Suppressor macrophage (primary cell): ENCODE measurements at places on chromosomes 11 and 22.
A peak's percentile ranks its signal among the peaks of the same experiment; 100 is the strongest.

DNA sequence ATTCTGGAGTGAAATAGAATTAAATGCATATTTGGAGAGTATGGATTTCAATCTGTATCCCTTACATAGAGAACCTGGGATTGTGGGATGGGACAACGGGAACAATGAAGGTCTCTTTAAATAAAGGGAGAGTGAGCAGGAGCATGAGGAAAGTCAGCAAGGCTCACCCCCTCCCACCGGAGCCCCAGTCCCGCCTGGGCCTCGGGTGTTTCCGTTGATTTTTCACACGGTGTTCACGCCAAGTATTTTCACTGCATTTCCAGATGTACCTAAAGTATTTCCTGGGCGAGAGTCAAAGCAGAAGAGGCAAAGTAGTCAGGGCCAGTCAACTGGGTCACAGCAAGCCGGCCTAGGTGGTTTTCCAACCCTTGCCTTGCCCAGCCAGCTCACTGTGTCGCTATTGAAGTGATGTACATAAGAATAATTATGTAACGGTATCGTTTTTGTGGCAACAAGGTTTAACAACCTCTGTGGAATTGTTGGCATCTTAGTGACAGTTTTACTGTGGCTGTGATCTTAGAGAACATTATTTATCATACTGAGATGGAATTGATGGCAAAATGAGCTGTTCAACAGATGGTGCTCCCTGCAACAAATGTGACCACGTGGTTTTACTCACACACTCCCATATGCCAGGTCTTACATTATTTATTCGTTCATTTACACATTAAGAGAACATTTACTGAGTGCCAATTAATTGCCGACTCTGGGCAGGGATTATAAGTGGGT, 177.3 kb downstream of the ADAMTS15 start:
- no peak for DNase-seq

DNA sequence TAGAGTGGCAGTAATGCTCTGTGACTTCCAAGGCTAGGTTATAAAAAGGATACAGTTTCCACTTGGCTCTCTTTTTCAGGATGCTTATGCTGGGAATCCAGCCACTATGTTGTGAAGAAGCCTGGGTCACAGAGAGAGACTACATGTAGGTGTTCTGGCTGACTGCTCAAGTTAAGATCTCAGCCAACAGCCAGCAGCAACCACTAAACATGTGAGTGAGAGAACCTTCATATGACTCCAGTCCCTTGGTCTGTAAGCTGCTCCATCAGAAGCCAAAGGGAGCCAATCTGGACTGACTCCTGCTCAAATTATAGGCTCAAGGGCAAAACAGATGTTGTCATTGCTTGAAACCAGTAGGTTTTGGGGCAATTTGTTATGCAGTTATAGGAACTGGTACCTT, 162.7 kb downstream of the MAML2 start:
- DNase-seq = no peak

- DNase-seq = peak; percentile 71
Observed at GRCh38 chr22:37533995-37534394, 14.8 kb upstream of the CARD10 start.

- DNase-seq = no peak
Observed at GRCh38 chr22:44531487-44531886, 33.5 kb upstream of the RTL6 start.

DNA sequence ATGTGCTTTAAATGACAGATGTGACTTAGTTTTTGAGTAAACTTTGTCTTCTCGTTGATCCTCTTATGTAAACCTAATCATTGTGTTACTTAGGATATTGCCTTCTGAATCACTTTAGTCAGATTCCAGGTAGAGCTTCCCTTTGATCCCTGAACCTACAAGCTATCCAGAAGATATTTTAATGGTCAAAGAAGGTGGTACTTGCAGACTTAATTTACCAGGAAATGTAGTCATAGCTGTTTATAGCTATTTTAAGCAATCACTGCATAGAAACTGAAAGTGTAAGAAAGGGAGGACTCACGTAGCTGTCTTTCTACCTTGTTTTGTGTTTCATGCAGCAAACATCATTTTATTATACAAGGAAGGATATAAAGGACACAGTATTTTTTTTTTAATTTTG, 189.5 kb downstream of the DDX10 start:
- DNase-seq = no peak

DNA sequence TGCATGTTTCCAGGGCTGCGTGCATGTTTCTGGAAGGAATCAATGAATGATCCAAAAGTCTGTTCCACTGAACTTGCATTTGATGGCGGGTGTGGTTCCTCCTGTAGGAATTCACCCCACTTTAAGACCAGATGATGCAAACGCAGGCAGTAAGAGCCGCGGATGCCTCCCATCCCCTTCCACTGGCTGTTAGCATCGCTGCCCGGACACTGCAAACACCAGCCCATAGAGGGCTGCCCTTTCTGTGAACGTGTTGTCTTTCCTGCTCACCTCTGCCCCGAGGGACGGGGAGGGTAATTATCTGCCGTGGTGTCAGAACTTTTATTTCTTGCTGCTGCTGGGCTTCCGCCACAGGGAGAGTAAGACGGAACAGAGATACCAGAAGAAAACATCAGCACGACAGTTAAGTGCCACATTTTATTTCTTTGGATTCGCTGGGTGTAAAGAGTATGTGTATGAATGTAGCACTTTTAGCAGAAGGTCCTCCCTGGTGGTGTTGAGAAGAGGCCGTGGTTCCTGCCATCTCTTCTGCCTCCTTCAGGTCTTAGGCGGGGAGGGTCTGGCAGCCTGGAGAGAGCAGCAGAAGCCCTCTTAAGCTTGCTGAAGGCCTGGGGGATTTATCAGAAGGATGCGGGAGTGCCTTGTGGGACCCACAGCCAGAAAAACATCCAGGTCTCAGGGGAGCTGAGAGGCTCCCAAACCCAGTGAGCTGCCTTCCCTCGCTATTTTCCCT, 53.2 kb upstream of the NECTIN1 start:
- no peak for DNase-seq
